Activated T-cell treated with anti-CD3 and anti-CD28 coated beads, Interleukin-2, amount 50 U/mL, for 72 hours (primary cell): ENCODE measurements at places on chromosomes 11 and 22. TPM values are rescaled to one million over a fixed set of nuclear protein-coding genes. Genes with fewer than 3 reads are reported as not detected.

- DNase-seq = no peak
These were observed 46.4 kb upstream of the CD82 start for GRCh38 chr11:44518968-44519550.

Gene AP5B1
- total RNA-seq = 20.0 TPM

Gene C11orf65
- total RNA-seq = 1.2 TPM

Gene PDE3B
- total RNA-seq = 79.2 TPM

Gene NRIP3
- 3.2 TPM for total RNA-seq
